Activated naive CD4-positive, alpha-beta T cell (primary cell): ENCODE measurements at places on chromosomes 11 and 22.

GRCh38 chr11:27184458-27185312, 144.1 kb downstream of the BBOX1 start:
- no peak for DNase-seq

- DNase-seq, result no peak
Measured at GRCh38 chr22:25484521-25485315, 79.8 kb upstream of the GRK3 start.

GRCh38 chr22:30190574-30190973, 56.0 kb downstream of the LIF start:
- DNase-seq, result no peak

DNA sequence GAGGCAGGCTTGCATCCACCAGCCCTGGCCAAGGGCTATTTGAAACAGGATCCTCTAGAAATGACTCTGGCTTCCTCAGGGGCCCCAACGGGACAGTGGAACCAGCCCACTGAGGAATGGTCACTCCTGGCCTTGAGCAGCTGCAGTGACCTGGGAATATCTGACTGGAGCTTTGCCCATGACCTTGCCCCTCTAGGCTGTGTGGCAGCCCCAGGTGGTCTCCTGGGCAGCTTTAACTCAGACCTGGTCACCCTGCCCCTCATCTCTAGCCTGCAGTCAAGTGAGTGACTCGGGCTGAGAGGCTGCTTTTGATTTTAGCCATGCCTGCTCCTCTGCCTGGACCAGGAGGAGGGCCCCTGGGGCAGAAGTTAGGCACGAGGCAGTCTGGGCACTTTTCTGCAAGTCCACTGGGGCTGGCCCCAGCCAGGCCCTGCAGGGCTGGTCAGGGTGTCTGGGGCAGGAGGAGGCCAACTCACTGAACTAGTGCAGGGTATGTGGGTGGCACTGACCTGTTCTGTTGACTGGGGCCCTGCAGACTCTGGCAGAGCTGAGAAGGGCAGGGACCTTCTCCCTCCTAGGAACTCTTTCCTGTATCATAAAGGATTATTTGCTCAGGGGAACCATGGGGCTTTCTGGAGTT, 13.3 kb downstream of the IL10RA start:
- no peak for DNase-seq
